ENCODE measurements at places on chromosomes 1 and 21.

DNA sequence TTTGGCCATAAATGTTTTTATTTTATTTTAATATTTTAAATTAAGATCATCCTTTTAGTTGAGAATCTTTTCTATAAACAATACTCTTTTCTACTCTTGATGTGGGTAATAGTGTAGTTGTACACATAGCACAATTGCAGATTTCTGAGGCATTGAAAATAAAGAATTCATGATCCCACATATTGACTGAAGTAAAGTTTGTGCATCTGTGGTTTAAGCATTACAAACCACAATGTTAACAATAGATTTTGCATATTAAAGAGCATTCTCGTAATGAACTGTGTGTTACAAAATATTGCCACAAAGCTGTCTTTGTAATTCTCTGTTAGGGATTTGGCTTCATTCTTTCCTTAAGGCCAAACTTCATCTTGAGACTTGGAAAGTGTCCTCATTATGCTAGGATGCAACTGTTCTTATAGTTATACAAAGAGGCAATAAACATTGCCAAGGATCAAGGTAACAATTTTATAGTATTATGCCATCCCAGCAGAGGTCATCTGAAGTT lies 256.8 kb downstream of the OLFM3 start:
- DNase-seq, result no peak

- no peak for DNase-seq
These were observed 1.7 kb downstream of the ODF2L start for GRCh38 chr1:86394416-86394815.

GRCh38 chr1:207025146-207025880 lies 7.2 kb downstream of the C1orf116 start:
- DNase-seq, result no peak

DNA sequence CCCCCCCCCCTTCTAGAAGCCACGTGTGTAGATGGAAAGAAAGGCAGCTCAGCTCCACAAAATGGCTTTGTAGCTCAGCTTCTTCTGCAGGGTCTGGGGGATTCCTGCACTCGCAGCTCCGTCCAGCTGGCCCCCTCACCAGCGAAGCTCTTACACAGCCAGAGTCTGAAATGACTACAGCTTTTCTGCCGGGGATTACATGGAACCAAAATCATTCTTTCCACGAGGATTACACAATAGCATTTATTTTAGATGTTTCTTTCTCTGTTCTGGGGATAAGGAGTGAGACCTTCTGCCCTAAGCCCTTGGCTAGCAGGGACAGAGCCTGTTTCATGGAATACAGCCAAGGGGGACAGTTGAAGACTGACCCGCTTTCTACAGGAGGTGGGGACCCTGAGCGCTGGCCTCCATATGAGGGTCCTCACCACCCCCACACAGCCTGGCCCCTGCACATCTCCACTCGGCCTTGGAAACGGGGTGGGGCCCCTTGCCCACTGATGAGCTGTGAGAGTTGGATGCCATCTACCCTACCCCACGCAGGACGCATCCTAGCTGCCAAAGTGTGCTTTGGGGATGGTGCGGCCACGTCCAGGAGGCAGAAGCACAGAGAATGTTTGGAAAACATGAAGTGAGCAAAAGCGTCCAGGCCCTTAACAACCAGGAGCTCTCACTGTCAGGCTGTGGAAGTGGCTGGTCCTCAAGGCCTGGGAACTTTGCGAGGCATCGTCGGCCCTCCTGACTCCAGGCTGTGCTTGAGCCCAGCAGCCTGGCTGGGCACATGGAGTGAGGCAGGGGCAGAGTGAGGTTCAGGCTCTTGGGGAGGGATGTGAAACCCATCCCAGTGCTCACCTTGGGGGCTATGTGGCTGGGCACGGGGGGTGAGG lies 14.5 kb downstream of the ACTRT2 start:
- no peak for DNase-seq

- DNase-seq, result no peak
These were observed 12.7 kb upstream of the PARS2 start for GRCh38 chr1:54777011-54777410.
